ENCODE measurements at places on chromosomes 12 and 14. TPM values are rescaled to one million over a fixed set of nuclear protein-coding genes. Genes with fewer than 3 reads are reported as not detected.

DHH gene
- 0.11 TPM for total RNA-seq

DNA sequence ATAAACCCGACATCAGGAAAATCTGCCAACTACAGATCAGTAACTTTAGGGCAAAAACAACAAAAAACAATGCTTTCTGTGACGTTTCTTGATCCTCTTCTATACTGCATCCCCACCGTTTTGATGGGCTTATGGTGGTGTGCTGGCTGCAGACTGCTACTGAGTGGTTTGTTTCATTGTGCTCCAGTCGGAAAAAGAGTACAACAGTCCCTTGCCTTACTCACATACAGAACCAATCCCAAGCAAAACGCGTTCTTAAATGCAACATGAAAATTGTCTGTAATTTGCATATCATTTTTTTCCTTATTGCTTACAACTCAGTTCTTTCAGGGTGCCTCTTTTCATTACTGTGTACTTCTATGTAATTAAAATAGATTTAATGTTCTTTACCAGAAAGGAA, 2.3 kb downstream of the ETV6 start:
- DNase-seq: no peak

WNT1 gene
- not detected for total RNA-seq

GRCh38 chr12:25875661-25876060, 82.8 kb upstream of the RASSF8 start:
- no peak for DNase-seq

DNA sequence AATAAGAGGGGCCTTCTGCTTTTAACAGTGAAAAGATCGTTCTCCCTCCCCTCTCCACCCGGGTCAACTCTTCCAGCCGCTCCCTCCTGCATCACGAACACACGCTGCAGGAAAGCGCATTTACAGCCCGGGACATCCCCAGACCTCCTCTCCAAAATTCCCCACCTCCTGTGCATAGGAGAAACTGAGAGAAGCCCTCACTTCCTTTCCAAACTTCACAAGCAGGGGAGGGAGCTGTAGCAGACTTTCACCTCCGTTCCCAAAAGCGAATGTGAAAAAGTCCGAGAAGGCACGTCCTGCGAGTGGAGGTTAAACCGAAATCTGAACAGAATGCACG, 513 bp downstream of the BCAT1 start:
- no peak for DNase-seq

DNA sequence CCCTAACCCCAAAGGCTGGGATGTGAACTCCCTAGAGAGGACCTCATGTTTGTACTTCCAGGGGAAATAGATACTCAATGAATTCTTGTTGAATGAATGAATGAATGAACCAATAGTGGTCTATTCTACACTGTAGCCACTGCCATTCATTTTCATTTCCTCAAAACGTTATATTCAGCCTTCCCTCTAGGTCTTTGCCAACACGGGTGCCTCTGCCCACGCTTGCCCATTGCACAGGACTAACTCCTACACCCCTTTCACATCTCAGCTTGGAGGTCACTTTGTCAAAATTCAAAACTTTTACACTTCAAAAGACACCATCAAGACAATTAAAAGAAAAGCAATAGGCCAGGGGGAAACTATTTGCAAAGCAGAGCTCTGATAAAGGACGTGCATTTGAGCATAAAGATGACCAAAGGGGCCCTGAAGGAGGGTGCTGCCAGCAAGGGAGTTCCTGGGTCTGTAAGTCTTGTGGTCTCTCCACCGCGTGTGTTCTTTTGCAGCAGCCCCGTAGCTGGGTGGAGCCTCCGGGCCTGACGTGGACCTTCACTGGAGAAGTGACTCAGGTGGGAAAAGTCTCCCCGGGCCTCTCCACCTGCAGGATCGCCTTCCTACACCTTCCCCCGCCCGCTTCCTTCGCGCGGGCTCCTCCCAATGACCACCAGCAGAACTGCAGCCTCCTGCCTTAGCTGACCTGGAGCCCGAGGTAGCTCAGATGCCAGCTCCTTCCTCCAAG, 31.5 kb downstream of the TMEM63C start:
- DNase-seq: no peak

- no peak for DNase-seq
These were observed 89.5 kb downstream of the PTPRO start for GRCh38 chr12:15411842-15412241.

DNA sequence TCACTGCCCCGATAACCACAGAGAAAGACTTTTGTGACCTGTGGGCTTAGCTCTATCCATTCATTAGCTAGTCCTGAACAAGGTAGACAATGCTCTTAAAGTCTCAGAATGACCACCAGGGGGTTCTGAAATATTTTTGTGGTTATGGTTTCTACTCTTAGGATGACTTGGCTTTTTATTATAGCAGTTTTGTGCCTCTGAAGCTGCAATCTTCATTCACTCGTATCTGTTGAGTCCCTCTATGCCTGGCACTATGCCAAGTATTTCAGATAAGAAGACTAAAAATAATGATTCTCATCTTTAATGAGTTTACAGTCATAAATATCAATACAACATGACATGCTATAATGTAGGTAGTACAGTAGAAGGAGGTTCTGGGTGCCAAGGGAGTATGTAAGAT, 130.8 kb upstream of the TRHDE start:
- DNase-seq: no peak

DNA sequence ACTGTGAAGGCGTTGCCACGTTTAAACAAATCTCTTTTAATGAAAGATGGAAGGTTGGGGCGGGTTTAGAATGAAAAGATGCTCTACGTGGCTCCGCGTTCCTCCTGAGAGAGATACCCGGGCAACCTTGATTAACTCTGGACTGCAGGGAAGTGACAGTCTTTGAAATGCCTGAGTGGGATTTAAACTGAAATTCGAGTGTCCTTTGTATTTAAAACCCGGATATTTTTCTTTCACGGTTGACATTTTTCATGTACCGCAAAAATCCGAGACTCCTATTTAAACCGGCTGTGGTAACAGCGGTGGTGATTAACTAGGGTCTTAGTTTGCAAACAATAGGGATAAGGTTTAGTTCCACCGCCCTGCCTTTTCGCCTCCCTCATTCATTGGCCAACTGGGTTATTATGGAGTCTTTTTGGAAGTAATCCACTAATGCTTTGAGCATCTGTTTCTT, 707 bp downstream of the G2E3 start:
- DNase-seq: no peak

DNA sequence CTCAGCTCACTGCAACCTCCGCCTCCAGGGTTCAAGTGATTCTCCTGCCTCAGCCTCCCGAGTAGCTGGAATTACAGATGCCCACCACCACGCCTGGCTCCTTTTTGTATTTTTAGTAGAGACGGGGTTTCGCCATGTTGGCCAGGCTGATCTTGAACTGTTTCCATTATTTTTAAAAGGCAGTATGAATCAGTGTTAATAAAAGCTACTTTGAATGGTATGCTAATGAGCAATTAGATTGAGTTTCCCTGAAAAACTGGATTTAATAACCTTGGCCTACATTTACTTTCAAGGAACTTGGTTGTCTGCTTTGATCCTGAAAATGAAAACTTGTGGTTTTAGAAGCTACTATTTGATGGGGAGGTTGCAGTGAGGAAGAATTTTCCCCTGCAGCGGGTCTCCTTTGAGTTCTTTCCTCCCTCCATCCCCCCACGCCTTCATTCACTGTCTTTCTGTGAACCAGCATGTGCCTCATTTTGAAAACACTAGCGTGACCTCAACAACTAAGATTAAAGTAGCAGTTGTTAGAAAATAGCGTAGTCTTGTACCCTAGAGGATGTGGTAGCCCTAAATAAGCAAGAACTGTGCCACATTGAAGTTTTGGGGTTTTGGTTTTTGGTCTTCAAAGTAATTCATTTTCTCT, 17.8 kb upstream of the RPS6KA5 start:
- DNase-seq: peak; percentile 26

GRCh38 chr14:22478670-22479069, 110.4 kb downstream of the DAD1 start:
- no peak for DNase-seq

GRCh38 chr12:23694920-23695319, 254.6 kb downstream of the SOX5 start:
- DNase-seq: no peak

PMEL gene
- 0.41 TPM for total RNA-seq

- no peak for DNase-seq
These were observed 320.5 kb downstream of the CACNA1C start for GRCh38 chr12:2373307-2373706.

RGS6 gene
- total RNA-seq: 0.03 TPM

GRCh38 chr14:77859934-77860570, 60.1 kb downstream of the ADCK1 start:
- no peak for DNase-seq

GRCh38 chr12:92175961-92176360, 30.3 kb upstream of the BTG1 start:
- no peak for DNase-seq

- no peak for DNase-seq
These were observed 23.7 kb downstream of the A2M start for GRCh38 chr12:9091891-9092598.

GRCh38 chr12:110776410-110776809, 33.7 kb upstream of the PPP1CC start:
- DNase-seq: peak; percentile 15

DNA sequence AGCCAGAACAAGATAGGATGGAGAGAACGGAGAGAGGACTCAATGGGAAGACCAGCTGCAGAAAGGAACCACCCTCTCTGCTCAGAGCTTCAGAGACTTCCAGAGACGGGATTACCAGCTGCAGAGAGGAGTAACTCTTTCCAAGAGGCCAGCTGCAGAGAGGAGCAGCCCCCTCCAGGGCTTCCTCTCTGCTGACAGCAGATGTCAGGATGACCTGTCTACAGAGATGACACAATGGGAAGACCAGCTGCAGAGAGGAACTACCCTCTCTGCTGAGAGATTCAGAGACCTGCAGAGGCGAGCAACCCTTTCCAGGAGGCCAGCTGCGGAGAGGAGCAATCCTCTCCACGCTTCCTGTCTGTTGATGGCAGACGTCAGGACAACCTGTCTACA, 61.8 kb downstream of the KLRG1 start:
- DNase-seq: no peak

GRCh38 chr12:80716696-80717469, at the start of gene MYF5:
MYF5 (plus strand) TSS chr12:80716912; CDS start chr12:80717064, 152 bp downstream.
- no peak for DNase-seq

DNA sequence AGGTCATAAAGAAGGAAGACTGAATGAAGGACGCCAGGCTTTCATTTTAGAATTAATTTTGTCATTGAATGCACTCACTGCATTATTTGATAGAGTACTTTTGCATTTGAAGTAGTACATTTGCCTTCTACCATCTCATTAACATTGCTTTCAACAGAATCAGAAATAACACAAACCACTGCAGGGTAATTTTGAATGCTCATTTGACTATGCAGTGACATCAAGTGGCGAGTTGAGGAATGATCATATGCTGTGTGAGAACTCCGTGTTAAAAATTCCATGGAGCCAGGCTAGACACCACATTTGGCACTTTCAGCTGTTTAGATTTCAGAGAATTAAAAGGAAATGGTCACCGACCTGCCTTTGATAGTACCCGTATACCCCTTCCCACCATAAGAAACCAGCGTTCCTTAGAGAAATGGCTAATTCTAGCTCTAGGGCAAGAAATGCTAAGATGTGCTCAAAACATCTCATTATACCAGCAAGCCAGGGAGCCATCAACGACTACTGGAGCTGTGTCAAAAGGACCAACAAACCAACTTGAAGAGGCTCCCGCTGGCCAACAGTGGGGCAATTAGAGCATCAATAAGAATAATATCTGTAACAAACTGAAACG, 16.5 kb downstream of the HEBP1 start:
- no peak for DNase-seq

A2ML1 gene
- total RNA-seq: not detected

- DNase-seq: no peak
These were observed 41.4 kb upstream of the EML1 start for GRCh38 chr14:99751539-99752485.

GRCh38 chr14:95409477-95410272, 90.0 kb upstream of the CLMN start:
- DNase-seq: no peak

AICDA gene
- total RNA-seq: not detected

ACSM4 gene
- not detected for total RNA-seq

PDE3A gene
- total RNA-seq: 0.08 TPM

DNA sequence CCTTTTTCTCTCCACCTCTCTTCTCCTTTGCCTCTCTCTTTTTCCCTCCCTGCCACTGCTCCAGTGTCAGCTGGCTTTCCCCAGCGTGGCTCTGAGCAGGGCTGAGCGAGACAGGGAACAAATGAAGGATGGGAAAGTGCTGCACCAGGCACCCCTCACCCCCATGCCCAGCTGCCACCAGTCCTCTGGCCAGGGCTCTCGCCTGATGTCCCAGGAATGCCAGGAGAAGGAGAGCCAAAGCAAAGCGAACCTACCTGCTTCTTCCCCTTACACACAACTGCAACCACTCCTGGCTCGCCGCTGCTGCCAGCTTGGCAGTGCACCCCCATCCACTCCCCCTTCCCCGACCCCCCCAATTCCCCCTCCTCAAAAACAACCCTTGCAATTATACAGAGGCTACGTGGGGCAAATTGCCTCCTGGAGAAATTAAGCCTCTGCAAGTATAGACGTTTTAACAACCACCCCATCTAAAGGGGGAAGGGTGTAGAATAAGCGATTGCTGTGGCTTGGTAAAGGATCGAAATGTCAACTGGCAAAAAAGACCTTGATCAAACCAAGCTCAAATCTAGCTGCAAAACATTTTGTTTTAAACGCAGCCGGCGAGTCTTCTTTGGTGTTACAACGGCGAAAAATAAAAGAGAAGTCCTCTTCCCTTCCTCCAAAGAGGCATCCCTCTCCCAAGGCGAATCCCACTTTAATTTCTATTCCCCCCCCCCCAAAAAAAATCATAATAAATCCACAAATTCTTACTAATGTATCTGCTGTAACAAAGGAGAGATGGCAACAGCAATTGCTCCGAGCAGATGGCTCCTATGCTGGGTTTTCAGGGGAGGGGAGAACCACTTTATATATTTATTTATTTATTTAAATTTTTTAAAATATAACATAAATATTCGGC, 2.9 kb downstream of the BCL11B start:
- DNase-seq: no peak

KCNMB4 gene
- 0.05 TPM for total RNA-seq

C14orf39 gene
- not detected for total RNA-seq

GRCh38 chr12:45721369-45721768, 8.1 kb upstream of the ARID2 start:
- DNase-seq: no peak

CRACR2A gene
- total RNA-seq: 31.8 TPM

DNA sequence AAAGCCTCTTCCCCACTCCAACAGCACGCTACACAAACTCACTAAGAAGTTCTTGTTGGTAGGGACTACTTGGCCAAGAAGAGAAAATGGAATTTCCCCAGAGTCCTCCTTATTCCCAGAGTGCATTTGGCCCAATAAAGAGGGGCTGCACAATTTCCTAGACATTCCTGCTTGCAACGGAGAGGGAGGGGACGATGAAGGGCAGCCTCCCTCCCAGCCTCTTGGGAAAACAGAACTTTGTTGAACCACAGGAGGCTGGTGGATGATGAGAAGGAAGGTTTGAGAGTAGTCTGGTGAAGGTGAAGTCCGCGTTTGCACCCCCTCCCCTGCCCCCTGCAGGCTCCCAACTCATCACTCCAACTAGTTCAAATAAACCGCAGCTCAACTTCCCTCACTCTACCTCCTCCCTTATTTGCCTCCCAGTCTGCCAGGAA, 19.1 kb upstream of the TBX3 start:
- no peak for DNase-seq

RIMBP2 gene
- total RNA-seq: not detected

ETFRF1 gene
- total RNA-seq: 10.5 TPM

DDHD1 gene
- total RNA-seq: 36.5 TPM

Measured in activated T-cell treated with anti-CD3 and anti-CD28 coated beads, Interleukin-2, amount 50 U/mL, for 4 hours (primary cell).